ENCODE measurements at places on chromosomes 4 and X.

DNA sequence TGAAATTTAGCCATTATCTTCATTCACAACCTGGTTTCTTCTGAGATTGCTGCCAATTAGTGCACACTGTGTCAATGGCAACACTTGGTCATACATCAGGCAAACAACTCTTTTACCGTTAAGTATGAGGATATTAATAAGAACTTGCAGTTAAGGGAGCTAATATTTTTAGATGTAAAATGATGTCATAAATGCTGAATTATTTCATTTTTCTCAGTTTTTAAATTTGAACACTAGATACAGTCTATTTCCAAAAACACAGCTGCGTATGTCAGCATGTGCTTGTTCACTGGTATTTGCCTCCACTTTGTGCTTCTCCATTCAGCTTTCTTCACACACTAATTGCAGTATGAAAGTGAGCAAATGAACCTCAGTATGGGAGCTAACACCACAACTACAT, 1.6 kb downstream of the KLHL13 start:
- no peak for DNase-seq

- DNase-seq: no peak
These were observed 24.0 kb downstream of the RCHY1 start for GRCh38 chr4:75490155-75490554.

GRCh38 chrX:150990910-150991309, 7.8 kb downstream of the HMGB3 start:
- no peak for DNase-seq

DNA sequence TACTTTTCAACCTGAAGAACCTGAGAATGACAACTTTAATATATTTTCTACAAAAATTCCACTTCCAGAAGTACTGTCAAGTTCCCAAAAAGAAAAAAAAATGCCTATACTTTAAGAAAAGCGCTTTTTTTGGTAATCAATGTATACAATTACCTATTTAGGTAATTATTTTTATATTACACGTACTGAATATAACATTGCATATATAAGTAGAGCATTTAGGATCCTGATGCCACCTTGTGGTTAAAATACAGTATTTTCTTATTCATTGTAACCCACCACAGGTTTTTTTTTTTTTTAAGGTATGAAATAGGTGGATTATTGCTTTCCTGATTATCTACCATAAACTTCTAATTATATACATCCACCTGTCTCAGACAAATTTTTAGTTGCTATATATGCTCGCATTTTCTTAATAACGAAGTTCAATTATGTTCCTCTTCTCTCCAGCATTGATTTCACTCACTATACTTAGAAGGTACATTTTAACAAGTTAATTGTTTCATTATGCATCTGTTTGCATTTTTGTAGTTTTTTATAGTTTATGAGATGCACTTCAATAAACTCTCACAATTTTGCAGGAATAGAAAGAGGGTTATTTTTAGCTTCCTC, 5.2 kb downstream of the MAP9 start:
- DNase-seq: no peak

GRCh38 chr4:119932277-119932676, 134.4 kb downstream of the MAD2L1 start:
- no peak for DNase-seq

GRCh38 chr4:145895056-145895455, 43.6 kb downstream of the ZNF827 start:
- DNase-seq: no peak

DNA sequence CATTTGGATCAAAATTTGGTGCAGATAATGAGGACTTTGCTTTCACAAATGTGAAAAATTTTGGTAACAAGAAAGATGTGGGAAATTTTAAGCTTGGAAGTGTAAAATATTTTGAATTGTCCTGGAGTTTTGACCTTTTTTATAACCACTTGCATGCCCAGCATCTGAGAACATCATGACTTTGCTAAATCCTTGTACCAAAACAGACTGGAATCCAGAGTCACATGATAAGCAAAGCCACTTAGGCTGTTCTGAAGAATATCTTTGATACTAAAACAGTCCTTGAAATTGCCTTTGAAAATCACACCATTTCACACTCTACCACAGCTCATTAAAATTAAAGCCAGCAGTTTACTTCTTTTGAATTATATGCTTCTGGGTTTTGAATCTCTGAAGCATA, 2.5 kb upstream of the PPM1K start:
- no peak for DNase-seq

- no peak for DNase-seq
These were observed 23.8 kb upstream of the ADH7 start for GRCh38 chr4:99458911-99459447.

GRCh38 chr4:96120206-96120605, 280.3 kb downstream of the PDHA2 start:
- DNase-seq: no peak

DNA sequence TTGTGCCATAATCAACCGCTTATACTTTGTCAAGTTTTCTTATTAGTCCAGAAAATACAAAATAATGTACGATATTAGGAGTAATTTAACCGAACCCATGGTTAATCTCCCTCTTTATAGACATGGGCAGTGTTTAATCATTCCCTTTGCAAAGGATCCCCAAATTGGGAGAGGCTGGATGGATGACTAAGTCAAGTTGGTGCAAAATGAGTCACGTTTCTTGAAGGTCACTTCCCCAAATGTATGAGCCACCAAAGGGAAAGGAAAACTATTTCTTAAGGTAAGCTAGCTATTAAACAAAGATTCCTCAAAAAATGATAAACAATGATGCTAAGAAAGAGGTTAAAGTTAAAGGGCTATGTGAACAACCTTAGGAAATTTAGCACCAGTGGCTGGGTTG, 17.5 kb downstream of the MAML3 start:
- no peak for DNase-seq

- no peak for DNase-seq
These were observed 5.1 kb downstream of the PPARGC1A start for GRCh38 chr4:23884741-23885140.

DNA sequence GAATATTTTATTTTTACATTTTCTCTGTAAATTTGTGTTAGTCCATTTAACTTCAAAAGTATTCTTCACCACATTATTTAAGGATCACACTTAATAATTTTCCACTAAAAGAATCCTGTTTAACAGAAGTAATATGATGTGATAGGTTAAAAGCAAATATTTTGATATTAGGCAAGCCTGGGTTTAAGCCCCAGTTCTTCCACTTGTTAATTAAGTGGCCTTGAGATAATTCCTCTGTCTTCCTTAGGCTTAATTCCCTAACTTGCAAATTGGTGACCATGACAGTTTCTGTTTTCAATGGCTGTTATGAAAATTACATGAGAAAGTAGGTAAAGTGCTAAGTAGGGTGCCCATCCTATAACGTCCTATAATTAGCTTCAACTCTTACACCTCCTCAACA, 129.9 kb upstream of the ATOH1 start:
- DNase-seq: no peak

DNA sequence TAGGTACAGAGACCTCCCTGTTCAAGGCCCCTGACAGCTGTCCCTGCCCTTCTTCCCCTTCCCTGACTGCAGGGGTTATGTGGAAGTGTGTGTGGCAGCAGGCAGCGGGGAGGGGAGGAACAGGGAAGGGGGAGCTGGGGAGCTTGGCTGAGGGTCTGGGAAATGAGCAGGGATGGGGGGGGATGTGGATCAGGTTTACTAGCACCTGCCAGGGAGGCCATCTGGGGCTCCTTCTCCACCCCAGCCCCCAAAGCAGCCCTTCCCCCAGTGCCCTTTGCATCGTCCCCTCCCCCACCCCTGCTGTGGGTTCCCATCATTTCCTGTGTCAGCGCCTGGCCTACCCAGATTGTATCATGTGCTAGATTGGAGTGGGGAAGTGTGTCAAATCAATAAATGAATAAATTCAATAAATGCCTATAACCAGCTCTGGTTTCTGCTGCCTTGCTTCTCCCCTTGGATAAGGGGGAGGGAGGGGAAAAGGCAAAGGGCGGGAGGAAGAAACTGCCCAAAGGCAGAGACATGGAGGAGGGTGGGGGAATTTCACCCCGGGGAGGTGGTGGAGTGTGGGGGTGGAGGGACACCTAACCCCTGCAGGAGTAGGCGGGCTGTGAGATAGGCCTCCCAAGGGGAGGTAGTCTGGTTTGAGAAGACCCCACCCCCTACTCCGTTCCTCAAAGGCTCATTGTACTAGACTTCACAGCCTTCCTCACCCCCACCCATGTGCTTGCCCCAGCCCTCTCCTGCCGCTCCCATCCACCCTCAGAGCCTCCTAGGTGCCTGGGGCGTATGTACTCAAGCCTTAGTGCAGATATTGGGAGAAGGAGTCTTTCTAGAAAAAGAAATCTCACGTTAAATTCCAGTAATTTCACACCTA, 3.2 kb downstream of the CXorf65 start:
- DNase-seq: no peak

GRCh38 chrX:34560180-34560579, 96.9 kb downstream of the TMEM47 start:
- DNase-seq: no peak

GRCh38 chr4:82293304-82293703, 80.5 kb downstream of the HNRNPD start:
- no peak for DNase-seq

GRCh38 chr4:180116840-180117239, 2126.4 kb upstream of the TENM3 start:
- DNase-seq: no peak
